ENCODE measurements at places on chromosomes 11 and 22. TPM values are rescaled to one million over a fixed set of nuclear protein-coding genes. Genes with fewer than 3 reads are reported as not detected.

DNA sequence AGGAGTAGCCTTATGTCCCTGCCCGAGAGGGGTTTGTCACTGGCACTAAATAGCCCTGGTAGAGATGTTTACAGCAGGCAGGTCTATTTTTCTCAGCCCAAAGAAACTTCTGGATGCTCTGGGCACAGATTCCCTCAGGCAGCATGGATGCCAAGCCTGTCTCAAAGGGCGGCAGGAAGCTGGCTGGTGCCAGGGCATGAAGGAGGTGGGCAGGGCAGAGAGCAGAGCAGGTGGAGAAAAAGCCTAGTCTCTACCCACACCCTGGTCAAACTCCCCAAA, 4.1 kb upstream of the GAS2L1 start:
- DNase-seq = no peak

DNA sequence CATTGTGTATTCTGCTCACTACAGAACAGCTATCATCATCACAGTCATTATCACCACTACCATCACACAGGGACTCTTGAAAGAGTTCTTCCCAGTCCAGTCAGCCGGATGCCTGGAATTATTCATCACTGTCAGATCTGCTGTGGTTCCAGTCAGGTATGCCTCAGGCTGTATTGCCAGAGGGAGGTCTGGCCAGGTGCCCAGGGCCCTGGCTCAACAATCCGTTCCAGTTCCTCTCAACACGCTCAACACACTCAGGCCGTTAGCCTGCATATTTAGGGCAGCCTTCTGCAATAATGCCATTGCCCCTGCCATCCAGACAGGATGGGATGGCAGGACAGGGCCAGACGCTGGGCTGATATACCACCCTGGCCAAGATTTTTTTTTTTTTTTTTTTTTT, 28.6 kb upstream of the RASL10A start:
- DNase-seq = no peak

GRCh38 chr11:117738246-117738957, 58.6 kb downstream of the DSCAML1 start:
- DNase-seq = no peak

- DNase-seq = no peak
These were observed 243.5 kb downstream of the SBF2 start for GRCh38 chr11:10050561-10050960.

Gene GGTLC3
- not detected for polyA plus RNA-seq

All from AG04450 (cell line).